Thymus (tissue), 14 donors: ENCODE measurements at places on chromosomes 5 and 9. TPM values are rescaled to one million over a fixed set of nuclear protein-coding genes. Genes with fewer than 3 reads are reported as not detected.

DNA sequence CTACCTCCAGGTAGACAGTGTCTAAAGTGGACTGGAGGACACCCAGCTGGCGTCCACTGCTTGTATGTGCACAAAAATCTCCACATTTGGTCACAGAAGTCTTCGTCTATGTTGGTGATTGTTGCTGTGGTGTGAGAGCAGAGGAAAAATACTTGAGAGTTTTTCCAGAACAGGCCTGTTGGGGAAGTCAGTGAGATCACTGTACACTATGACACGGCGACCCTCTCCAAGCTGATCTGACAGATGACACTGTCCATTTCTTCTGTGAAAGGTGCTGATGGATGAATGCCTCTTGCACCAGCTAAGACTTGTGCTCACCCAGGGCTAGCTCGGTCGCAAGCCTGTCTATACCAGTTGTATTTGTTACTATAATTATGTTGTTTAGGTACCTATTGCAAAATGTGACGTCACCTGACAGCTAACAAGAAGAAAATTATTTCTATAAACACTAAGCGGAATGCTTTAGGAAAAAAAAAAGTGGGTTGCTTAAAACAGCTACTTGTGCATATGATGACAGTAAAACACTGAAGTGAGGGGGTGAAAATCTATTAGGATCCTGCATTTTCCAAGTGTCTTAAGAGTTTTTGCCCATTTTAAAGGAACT is 142.3 kb downstream of the ROR2 start:
- H3K36me3 ChIP-seq: no peaks in the 10 kb centered on the region
- no peaks in the 10 kb centered on the region for H3K4me1 ChIP-seq
- no peak overlapping the region for H3K4me3 ChIP-seq
- H3K27ac ChIP-seq: no peak overlapping the region

DNA sequence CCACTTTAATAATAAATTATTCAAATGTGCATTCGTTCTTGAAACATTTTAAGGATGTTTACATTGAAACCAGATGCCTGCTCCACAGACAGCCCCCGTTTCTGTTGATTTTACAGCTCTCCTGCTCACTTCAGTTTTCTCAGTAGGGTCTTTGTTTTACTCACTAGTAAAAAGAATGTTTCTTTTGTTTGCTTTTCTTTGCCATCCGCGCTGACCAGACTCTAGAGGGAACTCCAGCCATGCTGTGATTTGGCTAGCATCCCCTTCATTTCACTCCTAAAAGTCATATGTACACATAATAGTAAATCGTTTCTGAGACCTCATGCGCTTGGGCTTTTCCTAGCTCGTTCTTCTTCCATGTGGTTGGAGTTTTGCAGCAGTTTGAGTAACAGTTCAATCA is 28.7 kb upstream of the PALM2AKAP2 start:
- H3K36me3 ChIP-seq: no peaks in the 10 kb centered on the region
- H3K4me1 ChIP-seq: no peaks in the 10 kb centered on the region
- no peak for DNase-seq
- no peak overlapping the region for H3K4me3 ChIP-seq

- H3K36me3 ChIP-seq: no peaks in the 10 kb centered on the region
- no peak overlapping the region for H3K27ac ChIP-seq
- H3K4me3 ChIP-seq: no peak overlapping the region
Measured at GRCh38 chr9:89905606-89906338, 301.0 kb downstream of the GADD45G start.

GRCh38 chr9:75188756-75189155 is 100.4 kb downstream of the OSTF1 start:
- H3K27me3 ChIP-seq: no peaks in the 10 kb centered on the region
- no peak overlapping the region for H3K4me3 ChIP-seq
- no peaks in the 10 kb centered on the region for H3K4me1 ChIP-seq

The TXNDC8 gene
- total RNA-seq: not detected
